ENCODE measurements at places on chromosomes 4 and X.

GRCh38 chr4:176259330-176260090, 9.5 kb downstream of the ASB5 start:
- DNase-seq = no peak

GRCh38 chrX:100487795-100488194, 77.7 kb upstream of the PCDH19 start:
- no peak for DNase-seq

DNA sequence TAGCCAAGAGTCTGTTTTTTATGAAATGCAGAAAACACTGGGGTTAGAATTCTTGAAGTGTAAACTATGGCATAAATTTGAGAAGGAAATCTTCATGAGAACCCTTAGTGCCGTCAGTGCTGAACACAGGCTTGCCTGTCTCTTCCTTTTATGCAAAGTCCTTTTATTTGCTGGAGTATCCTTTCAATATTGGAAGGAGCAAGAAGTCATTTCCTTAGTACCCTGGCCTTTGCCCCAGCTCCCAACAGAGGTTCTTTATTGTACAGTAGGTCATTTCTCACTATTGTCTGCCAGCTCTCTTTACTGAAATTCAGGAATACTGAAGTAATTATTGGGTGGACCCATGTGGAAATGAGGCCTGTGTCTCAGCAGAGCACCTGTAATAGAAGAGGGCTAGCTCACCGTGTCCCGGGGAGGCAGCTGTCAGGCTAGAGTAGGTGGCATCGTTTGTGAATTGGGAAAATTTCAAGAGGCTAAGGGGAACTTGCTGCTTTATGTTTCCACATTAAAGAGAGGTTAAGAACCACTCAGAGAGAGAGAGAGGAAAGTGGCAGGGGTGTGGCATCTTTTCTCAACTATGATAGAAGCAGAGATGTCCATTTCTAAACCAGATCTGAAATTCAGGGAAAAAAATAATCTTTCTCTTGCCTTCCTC, 8.7 kb downstream of the FHDC1 start:
- DNase-seq = no peak

GRCh38 chr4:68451246-68452211, 4.3 kb downstream of the TMPRSS11E start:
- no peak for DNase-seq

GRCh38 chr4:104465201-104465600, 29.5 kb downstream of the CXXC4 start:
- no peak for DNase-seq

GRCh38 chrX:46254641-46255040, 290.6 kb downstream of the ZNF674 start:
- no peak for DNase-seq

- DNase-seq = no peak
These were observed 76.6 kb downstream of the ITIH6 start for GRCh38 chrX:54721424-54721823.

DNA sequence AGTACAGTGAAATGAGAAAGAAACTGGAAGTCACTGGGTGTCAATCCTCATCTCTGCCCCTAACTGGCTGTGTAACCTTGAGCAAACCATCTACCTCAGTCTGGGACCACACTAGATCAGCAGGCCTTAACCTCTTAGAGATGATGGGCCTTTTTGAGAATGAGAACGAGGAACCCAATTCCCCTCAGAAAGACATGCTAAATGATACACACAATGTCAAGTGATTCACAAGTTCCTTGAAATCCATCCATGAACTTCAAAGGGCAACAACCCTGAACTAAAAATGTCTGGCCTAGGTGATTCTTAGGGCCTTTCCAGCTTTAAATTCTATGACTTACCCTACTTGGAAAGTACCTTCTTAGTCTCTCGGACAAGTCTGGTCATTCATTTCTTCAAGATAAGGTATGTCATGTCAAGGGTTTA, 47.4 kb downstream of the ACSL4 start:
- no peak for DNase-seq

DNA sequence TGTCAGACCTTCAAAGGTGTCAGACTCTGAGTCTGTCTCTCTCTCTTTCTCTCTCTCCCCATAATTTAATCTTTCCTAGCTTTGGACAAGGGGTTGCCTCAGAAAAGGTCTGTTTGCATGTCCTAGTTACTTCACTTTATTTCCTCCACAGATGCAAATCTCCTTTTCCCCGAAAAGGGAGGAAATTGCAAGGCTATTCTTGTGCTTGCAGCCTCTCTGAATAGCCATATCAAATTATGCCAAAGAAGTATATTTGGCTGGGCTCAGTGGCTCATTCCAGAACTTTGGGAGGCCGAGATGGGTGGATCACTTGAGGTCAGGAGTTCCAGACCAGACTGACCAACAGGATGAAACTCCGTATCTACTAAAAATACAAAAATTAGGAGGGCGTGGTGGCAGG, 145.6 kb upstream of the GATB start:
- no peak for DNase-seq
